Foreskin keratinocyte (primary cell): ENCODE measurements at places on chromosomes 7 and 10. TPM values are rescaled to one million over a fixed set of nuclear protein-coding genes. Genes with fewer than 3 reads are reported as not detected.

ASAH2 gene
- total RNA-seq, result 3.5 and 4.0 TPM in 2 replicates

CHST12 gene
- total RNA-seq, result 6.1 and 7.5 TPM in 2 replicates

CPN1 gene
- not detected in 2 replicates for total RNA-seq

AQP1 gene
- not detected in 2 replicates for total RNA-seq

CFAP70 gene
- total RNA-seq, result 0.28 and 0.41 TPM in 2 replicates

PAX4 gene
- not detected in 2 replicates for total RNA-seq

OR2A1 gene
- total RNA-seq, result not detected in 2 replicates

THNSL1 gene
- 3.1 and 3.5 TPM in 2 replicates for total RNA-seq

METTL27 gene
- 11.8 and 18.0 TPM in 2 replicates for total RNA-seq

CCDC172 gene
- total RNA-seq, result not detected in 2 replicates

CTAGE4 gene
- total RNA-seq, result 1.4 and 7.2 TPM in 2 replicates

CD36 gene
- total RNA-seq, result 0.20 TPM in 1 of 2 replicates, not detected in the other

CLCN1 gene
- total RNA-seq, result 0.04 TPM in 1 of 2 replicates, not detected in the other

CDHR1 gene
- 0.92 and 1.8 TPM in 2 replicates for total RNA-seq

CARD11 gene
- 22.3 and 27.7 TPM in 2 replicates for total RNA-seq

NXPH1 gene
- not detected in 2 replicates for total RNA-seq

ADARB2 gene
- total RNA-seq, result not detected in 2 replicates

CALN1 gene
- total RNA-seq, result not detected in 2 replicates

GPR146 gene
- not detected in 2 replicates for total RNA-seq

RNF32 gene
- total RNA-seq, result 0.68 and 0.74 TPM in 2 replicates

PHYHIPL gene
- not detected in 2 replicates for total RNA-seq

CABCOCO1 gene
- total RNA-seq, result not detected in 2 replicates
